NCI-H748 treated with DMSO at 0.1 percent for 48 hours (cell line): ENCODE measurements at places on chromosomes 6 and 20.

DNA sequence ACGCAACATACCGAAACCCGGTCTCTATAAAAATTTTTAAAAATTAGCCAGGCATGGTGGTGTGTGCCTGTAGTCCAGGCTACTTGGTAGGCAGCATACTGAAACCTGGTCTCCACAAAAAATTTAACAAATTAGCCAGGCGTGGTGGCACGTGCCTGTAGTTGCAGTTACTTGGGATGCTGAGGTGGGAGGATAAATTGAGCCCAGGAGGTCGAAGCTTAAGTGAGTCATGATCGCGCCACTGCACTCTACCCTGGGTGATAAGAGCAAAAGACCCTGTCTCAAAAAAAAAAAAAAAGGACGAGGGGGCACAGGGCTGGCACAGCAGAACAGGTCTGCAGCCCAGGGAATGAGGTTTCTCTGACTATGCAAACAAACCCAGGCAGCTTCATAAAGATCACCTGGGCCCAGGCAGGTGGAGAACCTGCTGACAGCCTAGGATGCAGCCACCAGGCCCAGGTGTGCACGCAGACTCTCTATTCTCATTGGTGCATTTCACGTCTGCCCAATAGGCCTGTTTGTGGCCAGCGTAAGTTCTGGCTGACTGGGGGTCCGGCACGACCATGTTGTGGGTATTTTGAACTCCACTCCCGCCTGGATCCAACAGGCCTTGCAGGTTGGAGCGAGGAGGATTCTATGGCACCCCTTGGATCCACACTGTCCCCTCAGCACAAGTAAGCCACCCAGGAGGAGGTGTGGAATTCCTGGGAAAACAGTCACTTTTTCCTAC lies 204.5 kb downstream of the PREX1 start:
- DNase-seq: no peak

DNA sequence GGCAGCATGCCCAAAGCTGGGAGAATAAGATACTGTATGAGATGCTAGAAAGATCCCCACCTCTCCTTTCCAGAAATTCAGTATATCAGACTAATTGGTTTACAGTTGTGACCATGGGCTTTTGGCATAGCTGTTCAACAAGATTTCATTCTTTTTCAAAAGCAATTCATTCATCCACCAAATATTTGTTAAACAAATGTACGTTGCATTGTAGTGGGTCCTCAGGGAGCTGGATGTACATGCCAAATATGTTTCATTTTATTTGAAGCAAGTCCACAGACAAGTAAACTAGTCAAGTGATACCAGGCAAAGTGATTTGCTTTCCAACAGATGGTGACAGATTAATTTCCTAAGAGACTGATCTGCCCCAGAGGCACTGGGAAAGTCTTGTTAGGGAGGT lies 85.8 kb upstream of the ESR1 start:
- DNase-seq: no peak

- no peak for DNase-seq
Measured at GRCh38 chr6:79082304-79082703, 4.2 kb upstream of the PHIP start.

DNA sequence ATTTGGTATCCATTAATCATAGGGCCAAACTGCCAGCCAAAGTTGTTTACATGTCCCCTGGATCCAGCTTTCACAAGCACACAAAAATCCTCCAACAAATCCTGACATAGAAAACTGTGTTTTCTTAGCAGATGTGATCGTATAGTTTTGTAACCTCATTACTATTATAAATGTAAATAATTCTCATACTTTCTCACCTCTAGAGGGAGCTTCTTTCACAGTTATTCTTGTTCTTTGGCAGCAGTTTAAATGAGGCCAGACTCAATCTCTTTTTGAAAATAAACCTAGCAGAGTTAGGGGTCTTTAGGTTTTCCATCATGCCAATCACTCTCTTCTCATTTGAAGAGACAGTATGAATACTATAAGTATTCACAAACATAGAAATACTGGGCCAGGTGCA lies 17.0 kb upstream of the ZNF318 start:
- peak; percentile 78 for DNase-seq

DNA sequence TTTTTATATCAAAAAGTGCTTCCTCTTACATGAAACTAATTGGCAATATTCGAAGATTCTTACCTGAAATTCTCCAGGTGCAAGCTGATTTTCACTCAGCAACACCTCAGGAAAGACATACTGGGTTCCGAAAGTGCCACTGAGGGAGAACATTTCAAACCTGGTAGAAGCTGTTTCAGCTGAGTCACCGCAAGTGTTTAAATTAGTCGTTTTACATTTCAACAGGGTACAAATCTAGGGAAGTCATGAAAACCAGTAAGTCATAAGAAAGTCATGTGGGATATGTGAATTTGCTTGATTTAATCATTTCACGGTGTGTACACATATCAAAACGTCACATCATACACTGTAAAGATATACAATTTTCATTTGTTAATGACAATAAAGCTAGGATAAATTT lies 25.3 kb upstream of the TAAR1 start:
- DNase-seq: no peak

- DNase-seq: no peak
Measured at GRCh38 chr20:48886194-48886593, 35.3 kb upstream of the ARFGEF2 start.
